COR-L47 (cell line): ENCODE measurements at places on chromosomes 11 and 22.

- DNase-seq = no peak
These were observed 691.4 kb downstream of the BRD1 start for GRCh38 chr22:49136041-49136815.

DNA sequence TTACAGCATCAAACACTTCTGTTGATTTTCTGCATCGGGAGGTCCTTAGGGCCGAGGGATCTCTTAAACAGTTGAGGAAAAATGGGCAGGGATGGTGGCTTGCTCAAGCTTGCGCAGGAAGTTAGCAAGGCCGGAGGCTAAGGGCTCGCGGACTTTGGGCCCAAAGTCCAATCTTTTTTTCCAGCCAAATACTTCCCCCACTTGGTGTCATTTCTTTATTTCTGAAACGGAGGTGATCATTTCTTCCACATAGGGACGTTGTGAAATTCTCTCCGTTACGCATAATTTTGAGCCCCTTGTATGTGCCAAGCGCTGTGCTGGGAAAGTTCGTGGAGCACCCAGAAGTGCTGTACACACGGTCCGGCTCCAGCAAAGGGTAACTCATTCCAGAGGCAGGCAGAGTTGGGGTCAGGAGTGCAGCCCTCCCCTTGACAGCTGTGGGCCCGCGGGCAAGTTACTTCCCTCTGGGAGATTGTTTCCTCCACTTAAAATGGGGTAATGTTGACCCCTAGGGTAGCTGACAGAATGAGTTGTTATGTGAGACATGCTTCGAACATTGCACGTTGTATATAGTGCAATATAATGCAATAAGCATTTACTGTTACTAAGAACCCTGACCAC lies 809 bp downstream of the MIEF1 start:
- no peak for DNase-seq

DNA sequence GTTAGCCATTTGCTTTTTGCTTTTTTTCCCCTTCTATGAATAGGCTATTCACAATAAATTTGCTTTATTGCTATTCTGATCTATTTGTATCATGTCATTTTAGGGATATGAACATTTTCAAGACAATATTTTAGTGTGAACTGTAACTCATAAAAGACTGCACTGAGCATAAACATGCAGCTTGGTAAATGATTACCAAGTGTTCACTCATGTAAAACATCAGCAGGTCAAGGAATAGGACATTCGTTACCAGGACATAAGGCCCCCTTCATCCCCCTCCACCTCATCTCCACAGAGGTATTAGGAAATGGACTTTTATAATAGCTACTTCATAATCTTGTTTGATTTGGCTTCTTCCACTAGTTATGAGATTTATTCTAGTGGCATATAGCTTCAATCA lies 12.4 kb downstream of the NLRP14 start:
- no peak for DNase-seq

DNA sequence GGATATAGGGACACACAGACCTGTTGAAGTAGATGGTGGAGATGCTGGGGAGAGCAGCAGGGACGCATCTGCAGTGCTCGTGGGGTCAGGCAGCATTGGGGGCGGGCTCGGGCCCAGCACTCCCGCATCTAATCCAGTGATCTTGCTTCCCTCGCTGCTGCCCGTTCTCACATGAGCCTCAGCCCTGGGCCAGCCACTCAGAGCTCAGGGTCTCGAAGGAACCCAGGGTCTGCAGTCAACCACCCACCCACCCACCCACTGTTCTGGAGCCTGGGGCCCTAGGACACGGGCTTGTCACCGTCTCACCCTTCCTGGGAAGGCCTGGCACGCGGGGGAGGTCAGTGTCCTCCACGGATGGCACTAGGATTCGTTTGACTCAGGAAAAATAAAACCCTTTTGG lies 406.0 kb downstream of the TBC1D22A start:
- DNase-seq = no peak

DNA sequence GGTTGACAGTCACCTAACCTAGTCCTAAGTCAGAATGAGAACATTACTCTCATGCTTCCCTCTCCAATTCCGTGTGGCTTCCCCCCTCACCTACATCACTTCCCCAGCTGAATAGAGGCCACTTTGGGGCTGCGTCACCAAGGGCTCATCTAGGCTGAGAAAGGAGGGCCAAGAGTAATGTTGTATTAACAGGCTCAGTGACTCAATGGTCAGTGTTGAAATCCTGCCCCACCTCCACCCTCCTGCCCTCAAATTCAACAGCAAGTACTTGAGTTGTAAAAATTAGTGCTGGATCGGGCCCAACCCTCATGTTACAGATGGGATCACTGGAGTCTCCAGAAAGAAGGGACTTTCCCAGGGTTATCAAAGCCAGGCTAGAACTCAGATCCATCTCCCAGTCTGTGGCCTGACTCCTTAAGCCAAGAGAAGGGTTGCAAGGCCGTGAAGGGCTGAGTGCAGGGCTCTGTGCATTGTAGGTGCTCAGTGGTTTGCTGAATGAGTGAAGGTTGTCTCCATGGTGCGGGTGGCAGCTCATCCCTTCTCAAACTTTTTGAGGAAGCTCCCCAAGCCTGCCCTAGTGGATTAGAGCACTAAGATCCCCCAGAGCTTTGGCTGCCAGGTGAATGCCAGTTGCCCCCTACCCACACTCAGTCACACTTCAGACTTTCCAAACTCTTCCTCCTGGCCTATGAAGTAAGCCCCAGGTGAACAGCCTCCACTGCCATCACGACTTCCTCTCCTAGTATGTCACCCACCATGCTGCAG lies 3.2 kb downstream of the DGAT2 start:
- DNase-seq = no peak

DNA sequence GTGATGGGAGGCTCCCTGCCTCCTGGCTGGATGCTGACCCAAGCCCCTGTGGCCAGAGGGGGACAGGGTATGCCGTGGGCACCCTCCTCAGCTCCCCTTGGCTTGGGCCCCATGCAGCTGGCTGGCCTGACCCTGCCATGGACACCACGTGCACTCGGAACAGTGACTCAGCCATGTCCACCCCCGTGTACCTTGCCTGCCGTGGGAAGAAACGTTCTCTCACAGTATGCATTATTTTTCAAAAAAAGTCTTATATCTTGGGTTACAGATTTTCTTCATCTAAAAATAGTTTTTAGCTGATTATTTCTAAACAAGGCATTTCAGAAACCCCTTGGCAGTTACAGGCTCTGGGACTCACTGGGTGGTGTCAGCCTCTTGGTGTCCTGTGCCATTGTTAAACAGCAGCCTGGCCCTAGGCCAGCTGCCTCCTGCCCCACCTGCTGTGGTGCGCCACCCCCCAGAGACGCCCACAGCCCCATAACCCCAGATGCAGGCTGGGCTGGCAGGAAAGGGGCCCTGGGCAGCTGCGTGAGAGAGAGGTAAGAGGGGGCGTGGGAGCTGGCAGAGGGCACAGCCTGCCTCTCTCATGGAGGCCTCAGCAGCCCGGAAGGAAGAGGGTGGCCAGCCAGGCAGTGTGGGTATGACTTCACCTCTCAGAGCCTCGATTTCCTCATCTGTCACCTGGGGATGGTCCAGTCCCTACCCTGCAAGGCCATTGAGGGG lies 99.8 kb downstream of the MORC2 start:
- peak; percentile 62 for DNase-seq

DNA sequence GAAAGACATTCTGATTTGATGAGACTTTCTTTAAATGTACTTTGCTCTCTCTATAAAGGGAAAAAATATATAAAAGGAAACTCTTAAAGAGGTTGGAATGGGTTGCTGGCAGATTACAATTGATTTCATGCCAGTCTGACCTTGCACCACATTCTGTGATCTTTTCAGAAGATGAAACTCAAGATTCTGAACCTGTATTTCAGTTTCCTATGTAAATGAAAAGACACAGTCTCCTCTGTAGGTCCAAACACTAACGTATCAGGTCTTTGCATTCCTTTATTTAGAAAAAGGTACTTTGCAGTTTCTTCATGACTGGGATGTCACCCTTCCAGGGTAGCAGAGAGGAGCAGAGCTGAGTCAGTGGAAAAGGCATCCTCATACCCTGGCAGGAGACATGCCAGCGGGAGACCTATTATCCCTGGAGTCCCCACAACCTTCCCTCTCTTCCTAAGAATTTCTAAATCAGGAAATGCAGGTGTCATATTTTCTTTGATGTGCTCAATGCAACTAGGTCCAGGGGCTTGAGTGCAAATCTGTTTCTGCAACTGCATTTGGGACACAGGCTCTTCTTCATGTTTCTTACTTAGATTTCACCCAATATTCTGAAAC lies 282.6 kb downstream of the CADM1 start:
- no peak for DNase-seq

DNA sequence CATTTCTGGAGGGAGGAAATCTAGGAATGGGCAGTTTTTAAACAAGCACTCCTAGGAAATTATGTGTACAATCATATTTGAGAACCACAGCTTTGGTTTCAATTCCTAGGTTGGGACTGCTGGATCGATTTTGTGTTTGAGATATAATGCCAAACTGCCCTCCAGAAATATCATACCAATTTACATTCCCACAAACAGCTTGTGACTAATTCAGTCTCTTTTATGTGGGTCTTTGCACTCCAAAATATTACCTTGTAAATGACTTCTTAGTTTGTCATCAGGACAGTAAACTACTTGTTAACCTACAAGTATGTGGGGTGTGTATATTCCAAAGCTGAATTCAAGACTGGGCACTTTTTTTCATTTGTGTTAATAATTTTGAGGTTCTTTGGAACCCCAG lies 9.8 kb upstream of the BARX2 start:
- DNase-seq = no peak

DNA sequence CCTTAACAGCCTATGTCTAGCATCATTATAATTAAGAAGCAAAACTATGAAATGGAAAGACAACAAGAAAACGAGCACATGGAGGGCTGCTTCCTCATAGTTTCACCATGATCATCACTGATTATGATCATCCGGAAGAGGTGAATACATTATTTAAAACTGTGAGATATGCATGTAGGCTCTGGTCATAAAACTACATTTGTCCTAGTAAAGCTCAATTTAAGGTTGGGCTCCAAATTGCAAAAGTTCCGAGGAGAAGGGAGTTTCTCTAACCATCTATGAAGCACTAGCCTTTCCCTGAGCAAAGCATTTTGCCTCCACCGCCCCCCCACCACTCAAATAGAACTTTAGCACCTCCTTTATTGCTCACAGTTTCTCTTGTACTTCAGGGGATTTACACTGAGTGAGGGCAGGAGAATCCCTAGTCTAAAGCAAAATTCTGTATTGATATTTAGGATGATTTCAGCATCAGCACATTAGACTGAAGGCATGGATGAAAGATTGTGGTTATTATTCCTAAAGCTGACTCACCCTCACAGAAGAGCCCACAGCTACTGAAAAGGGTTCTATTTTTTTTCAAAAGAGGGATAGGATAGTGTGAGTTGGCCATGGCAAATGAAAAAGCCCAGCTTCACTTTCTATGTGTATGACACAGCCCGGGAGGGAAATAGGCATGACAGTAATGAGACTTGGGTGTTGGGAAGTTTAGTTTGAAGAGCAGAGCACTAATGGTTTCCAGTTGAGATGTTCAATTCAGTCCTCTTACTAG lies 203.4 kb downstream of the CADM1 start:
- no peak for DNase-seq

DNA sequence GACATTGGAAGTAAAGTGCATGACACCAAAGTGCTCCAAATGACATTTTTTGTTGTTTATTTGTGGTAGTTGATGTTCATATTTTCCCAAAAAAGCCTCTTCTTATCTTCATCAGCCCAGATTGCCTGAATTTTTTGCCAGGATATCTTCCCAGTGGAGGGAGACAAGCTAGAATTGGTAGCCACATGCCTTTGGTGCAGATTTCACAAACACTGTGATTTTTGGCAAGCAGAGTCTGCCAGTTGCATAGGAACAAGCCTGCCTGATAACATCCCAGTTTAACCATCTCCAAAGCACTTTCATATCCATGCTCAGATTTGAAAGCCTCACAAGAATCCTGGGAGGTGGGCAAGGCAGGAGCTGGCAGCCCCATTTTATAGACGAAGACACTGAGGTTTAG lies 102.3 kb upstream of the SYT13 start:
- DNase-seq = no peak

- DNase-seq = no peak
These were observed 10.4 kb upstream of the CDC42BPG start for GRCh38 chr11:64854534-64855502.

DNA sequence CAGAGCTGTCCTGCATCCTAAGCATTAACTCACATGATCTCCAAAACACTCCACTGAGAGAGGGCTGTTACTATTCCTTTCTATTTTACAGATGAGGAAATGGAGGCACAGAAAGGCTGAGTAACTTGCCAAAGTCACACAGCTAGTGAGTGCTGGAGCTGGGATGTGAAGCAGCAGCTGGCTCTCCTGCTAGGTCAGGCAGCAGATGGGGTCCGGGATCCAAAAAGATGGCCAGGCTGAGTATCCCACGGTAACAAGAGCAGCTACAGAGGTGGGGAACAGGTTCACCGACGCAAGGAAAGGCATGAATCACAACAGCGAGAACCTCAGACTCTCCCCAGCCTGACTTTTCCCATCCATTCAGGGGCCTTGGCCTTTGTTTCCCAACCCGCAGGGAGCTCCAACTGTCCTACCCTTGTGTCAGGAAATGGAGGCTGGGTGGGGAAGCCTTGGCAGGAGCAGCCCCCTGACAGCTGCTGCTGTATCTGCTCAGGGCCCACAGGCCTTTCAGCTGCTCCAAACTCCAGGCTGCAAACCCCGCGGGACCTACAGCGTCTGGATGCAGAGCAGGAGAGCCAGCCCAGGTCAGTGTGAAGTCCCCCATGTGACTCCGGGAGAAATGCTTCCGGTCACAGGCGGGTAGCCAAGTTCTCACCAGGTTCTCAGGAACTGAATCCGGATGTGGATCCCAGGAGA lies 29.5 kb downstream of the DKK3 start:
- peak; percentile 35 for DNase-seq

DNA sequence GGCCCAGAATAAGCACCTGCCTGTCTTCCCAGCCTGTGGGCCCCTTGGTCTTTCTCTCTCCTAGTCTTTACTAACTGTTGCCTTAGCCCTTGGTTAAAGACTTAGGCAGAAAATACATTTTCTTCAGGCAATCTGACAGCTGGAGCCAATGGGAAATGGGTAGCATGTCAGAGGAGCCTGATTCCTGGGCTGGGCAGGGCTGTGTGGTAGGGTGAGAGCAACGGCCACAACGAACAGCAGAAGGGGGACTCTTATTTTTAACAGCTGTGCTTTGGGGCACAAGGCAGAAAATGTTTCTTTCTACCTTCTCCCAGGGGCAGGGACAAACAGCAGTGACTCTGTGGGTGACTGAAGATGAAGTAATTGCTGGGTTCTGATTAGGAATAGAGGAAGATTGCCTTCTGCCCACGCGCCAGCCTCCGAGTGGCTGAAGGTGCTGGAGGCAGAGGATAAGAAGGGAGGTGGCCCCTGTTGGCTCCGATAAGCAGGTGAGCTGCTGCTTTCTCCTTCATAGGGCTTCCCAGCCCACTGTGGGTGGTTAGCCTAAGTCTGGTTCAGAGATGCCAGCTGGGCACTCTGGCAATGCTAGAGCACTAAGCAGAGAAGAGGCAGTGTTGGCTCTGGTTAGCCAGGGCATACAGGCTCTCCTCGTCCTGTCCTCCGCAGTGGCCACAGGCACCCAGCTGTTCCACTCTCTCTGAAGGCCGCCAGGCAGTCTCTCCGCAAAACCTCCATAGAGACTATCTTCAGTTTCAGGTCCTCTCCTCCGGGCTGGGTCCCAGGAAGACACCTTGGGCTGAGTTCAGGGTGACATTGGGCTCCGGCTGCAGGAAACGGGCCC lies 1.5 kb downstream of the YPEL4 start:
- DNase-seq = no peak

- DNase-seq = no peak
These were observed 6.6 kb downstream of the CBX6 start for GRCh38 chr22:38865201-38866023.
